ENCODE measurements at places on chromosomes 5 and 9.

GRCh38 chr9:15155826-15156225, 151.2 kb downstream of the TTC39B start:
- DNase-seq: no peak

GRCh38 chr9:13879981-13880380, 434.0 kb downstream of the NFIB start:
- DNase-seq: no peak

- no peak for DNase-seq
Observed at GRCh38 chr9:121153642-121154041, 48.0 kb downstream of the RAB14 start.

- peak; percentile 9 for DNase-seq
Observed at GRCh38 chr9:99299211-99300102, 77.4 kb downstream of the SEC61B start.

DNA sequence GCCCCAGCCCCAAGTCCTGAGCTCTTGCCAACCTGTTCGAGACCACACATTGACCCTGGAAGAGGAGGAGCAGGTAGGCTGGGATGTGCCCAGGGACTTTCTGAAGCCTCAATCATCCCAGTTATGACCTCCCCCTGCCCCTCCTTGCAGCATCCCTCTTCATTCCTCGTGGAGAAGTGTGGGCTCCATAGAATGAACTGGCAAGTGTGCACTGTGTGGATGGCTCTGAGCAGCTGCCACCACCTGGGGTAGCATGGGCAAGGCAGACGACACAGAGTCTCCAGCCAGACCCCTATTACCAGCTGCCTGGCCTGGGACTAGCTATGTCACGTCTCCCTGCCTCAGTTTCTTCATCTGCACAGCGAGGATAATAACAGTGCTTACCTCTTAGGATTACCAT, 33.5 kb downstream of the GADD45G start:
- DNase-seq: no peak

DNA sequence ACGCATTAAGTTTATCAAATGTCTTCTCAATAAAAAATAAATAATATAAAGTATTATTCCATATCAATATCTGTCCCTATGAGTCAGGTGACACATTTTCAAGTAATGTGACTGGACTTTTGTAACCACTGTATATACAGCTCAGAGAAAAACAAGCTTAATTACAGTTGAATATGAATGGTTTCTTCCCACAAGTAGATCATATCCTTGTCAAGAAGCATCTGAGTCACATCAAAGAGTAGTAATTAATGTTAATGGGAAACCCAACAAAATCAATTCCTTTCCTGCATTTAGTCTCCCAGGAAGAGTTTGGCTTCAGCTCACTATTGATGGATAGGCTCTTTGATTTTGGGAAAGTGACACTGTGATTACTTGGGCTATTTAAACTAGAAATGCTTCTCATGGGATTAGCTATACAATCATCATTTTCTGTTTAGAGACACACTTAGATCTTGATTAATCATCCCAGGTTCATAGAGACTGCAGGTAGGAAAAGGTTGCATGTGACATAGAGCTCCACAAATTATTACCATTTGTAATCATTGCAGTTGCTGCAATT, 292.9 kb downstream of the GABRG2 start:
- no peak for DNase-seq

DNA sequence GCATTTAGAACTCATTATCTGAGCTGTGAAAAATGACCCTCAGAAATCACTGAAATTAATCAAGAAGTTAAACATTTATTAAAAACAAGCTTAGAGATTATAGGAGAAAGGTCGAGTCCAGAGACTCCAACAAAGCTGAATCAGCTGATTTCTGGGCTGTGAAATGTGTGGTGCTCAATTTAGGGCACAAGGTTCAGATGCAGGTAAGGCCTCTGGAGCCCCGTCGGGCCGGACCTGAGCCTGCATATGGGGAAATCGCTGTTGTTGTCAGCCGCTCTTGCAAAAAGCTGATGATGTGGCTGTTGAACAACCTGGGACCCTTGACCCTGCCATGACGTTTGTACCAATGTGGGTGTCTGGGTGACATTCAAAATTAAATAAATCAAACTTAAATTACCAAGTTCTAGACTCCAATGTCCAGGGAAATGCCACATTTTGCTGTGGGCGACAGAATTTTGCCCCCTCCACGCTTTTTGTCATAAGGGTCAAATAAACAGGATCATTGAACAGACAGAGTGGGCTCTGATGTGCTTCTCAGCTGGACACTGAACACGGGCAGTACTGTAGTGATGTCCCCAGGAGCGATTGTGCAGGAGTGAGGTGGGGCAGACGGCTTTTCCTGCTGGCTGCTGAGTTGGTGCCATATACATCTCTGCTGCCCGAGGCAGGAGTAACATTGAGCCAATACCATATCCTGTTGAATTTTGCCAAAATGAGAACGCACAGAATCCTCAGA, 27.2 kb upstream of the FBP1 start:
- no peak for DNase-seq

- no peak for DNase-seq
Observed at GRCh38 chr9:68996462-68996861, 17.5 kb downstream of the PRKACG start.

DNA sequence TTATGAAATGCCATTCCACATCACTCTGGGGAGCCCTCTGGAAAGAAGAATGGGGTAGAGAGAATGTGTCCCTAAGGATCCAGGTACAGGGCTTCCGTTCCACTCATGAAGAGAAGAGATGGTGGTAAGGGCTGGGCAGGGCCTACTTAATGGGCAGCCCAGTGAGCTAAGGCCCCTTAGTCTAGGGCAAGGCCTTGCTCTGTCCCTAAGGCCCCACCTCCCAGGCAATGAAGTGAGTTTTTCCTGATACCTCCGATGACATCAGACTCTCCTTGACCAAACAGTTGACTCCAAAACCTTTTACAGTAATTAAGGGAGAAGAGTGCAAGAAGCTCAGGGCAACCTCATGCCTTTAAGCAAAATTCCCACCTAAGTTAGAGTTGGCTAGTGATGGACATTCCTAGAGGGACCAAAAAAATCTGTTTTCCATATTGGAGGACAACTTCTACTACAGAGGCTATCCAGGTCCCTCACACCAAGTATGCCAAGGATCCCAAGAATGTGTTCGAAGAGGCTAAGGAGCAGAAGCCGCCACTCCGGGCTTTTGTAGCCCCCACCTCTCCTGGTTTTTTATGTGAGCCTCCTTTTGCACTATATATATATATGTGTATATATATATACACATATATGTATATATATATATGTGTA, 5.9 kb downstream of the KLF9 start:
- no peak for DNase-seq

DNA sequence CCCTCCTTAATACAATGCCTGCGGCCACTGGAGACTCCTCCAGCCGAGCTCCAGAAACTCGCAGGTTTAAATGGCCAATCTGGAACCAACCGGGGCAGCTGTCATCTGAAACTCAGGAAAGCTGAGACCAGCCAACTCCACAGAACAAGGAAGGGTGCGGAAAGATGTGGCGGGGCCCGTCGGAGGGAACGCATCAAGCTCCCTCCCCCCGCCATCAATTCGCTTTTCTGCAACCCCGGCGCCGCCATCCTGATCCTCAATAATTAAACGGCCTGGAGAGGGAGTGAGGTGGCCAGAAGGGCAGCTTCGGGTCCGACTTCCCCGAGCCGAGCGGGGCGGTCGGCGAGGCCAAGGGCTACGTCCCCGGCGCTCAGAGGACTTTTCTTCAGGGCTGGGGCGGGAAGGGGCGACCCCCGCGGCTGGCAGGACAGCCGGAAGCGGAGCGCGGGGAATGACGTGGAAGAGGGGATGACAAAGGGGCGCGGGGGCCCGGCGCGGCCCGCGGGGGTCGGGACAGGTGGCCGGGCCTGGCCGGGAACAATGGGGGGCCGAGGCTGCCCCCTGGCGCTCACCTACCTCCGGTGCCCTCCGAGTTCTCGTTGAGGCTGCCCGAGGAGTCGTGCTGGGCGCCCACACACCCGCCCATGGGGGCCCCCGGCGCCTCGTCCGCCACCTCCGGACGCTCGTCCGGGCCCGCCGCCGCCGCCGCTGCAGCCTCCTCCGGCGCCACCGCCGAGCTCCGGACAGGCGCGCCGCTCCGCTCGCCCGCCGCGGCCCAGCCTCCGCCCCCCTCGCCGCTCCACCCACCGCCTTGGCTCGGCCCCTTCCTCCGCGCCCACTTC, at the start of gene UBTD2:
UBTD2 (minus strand) TSS at position 745 of the 842 bp plus-strand sequence; CDS start at position 646, 99 bp downstream.
- peak; percentile 33 for DNase-seq

DNA sequence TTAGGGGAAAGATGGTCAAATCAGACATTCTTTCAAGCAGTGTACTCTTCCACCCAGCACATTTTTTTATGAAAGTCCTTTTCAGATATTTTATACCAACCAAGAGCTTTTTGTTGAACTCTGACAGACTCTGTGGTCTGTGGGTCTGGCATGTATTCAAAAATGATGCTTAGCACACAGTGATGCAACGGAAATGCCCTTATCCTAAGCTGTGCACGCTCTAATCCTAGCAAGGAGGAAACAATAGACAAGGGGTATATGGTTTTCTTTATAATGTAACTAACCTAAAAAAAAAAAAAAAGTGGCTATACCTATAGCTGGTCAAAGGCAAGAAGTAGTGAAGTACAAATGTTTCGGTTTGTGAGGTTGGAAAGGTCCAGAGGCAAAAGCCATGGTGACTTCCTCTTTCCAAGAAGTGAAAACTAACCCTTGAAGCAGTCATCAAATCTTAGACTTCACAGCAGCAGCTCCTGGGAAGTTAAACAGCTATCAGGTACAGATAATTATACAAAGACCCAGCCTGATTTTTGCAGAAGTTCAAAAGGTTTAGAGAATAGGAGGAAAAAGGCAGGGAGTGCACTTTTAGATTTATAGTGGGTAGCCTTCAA, 82.5 kb downstream of the SEMA6A start:
- DNase-seq: peak; percentile 91

- DNase-seq: no peak
Observed at GRCh38 chr5:31702712-31703111, 63.8 kb downstream of the PDZD2 start.

- no peak for DNase-seq
Observed at GRCh38 chr9:1747417-1747967, 267.7 kb upstream of the SMARCA2 start.

GRCh38 chr9:70911791-70912190, 209.6 kb downstream of the TRPM3 start:
- no peak for DNase-seq

GRCh38 chr5:135072387-135073281, 38.6 kb upstream of the PITX1 start:
- no peak for DNase-seq

GRCh38 chr5:111170279-111170678, 53.9 kb upstream of the CAMK4 start:
- no peak for DNase-seq

DNA sequence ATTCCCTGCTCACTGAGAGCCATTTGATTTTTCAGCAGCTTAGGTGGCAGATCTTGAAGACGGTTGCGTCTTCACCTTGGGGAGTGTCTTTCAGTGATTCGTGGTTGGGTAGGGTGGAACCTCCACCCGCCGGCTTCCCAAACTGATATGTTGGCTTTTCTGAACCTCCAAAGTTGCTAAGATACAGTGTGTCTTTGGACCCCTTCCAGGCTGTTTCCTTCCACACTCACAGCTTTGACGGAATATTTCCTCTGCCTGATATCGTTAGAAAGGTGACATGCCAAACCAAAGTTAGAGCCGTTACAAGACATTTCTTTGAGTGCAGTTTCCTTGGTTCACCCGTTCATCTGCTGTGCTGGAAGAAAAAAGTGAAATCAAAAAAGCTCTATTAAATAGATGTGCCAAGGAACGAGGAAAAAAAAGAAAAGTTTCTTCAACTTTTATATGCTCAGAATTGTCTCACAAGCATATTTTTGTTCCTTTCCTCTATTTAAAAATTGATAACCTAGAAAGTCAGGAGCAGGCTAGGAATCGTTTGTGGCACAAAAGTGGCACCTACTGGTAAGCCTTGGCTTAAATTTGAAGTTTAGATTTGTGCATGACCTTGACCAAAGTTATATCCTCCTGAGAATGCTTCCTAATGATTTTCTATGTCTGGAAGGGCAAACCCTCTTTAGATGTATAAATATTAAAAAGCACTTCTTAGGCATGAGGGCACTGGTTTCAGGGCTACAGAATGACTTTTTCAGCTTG, 270.7 kb upstream of the WWC1 start:
- no peak for DNase-seq

DNA sequence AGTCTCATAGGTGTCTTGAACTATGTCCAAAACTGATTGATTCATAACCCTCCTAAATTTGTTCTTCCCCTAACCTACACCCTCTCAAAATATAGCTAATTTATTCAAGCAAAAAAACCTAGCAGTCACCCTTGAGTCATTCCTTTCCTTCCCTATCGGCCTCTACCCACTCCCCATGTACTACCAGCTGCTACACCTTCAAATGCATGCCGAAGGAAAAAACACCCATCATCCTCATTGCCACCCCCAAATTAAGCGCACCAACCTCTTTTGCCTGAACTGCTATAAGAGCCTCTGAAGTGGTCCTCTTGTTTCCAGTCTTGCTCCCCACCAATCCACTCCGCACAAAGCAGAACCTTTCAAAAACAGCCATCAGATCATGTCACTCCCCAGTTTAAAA, 12.6 kb downstream of the LIFR start:
- DNase-seq: no peak

GRCh38 chr9:131625790-131626670, 80.7 kb downstream of the PRRT1B start:
- DNase-seq: no peak

DNA sequence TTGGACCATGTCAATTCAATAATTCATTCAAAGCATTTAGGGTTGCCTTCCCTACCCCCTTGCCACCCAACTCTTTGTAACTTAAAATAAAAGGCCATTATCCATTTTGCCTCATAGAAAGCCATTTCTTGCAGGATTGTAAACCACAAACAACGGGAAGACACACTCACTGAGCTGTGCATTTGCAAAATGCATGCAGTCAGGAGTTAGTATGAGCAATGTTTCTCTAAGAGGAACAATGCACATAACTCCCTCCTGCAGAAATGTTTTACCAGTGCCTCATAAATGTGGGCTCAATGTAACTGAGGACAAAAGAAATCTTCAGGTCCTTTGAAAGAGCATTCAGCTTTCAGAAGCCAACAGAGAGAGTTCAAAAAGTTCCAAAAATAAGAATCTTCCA, 98.5 kb upstream of the ABCA1 start:
- no peak for DNase-seq

- no peak for DNase-seq
Observed at GRCh38 chr5:67051164-67051563, 145.4 kb downstream of the CD180 start.

- no peak for DNase-seq
Observed at GRCh38 chr5:59055745-59056448, 473.0 kb downstream of the RAB3C start.

DNA sequence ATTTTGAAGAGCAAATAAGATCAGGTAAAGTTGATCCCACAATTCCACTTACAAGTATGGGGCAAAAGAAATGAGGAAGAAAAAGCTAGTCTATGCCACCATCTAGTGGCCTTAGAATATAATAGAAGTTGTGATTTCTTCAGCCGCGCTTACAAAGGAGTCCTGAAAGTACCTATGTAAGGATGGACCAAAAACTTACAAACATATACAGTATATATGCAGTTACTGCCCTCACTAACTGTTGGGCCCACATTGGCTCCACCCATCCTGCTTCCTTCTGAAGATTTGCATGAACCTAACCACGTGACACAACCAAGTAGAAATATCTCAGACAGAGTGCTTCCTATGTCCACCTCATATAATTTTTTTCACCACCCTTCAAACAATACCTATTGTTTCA, 11.7 kb upstream of the OR13D1 start:
- peak; percentile 41 for DNase-seq
